ENCODE measurements at places on chromosomes 2 and 18.

GRCh38 chr2:6449343-6449742, 416.4 kb downstream of the CMPK2 start:
- no peak for DNase-seq

- DNase-seq, result no peak
Measured at GRCh38 chr18:49565612-49566011, 3.8 kb downstream of the LIPG start.

GRCh38 chr2:217990791-217991465, 11.9 kb downstream of the TNS1 start:
- no peak for DNase-seq

GRCh38 chr2:144456680-144457079, 63.2 kb downstream of the ZEB2 start:
- DNase-seq, result no peak

DNA sequence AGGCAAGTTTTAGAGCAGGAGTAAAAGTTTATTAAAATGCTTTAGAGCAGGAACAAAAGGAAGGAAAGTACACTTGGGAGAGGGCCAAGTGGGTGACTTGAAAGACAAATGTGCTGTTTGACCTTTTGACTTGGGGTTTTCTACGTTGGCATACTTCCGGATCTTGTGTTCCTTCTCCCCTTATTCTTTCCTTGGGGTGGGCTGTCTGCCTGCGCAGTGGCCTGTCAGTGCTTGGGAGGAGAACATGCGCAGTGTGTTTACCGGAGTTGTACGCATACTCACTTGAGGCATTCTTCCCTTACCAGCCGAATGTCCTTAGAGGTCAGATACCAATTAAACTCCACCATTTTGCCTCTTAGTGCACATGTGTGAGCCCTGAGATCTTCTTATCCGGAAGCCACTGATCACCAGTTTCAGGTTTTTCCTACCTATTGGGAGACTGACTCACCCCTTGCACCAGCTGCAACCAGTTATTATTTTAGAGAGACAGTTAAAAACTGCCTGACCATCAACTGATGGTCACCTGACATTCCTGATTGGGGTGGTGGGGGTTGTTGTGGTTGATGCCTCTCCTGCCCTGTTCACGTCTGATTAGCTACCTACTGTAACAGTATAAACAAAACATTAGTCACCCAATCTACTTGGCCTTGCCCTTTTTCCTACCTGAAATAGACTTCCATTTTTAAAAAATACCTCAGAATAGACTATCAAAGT, 67.5 kb downstream of the NYAP2 start:
- DNase-seq, result no peak

- no peak for DNase-seq
Measured at GRCh38 chr2:99487906-99488305, 1.9 kb downstream of the REV1 start.

DNA sequence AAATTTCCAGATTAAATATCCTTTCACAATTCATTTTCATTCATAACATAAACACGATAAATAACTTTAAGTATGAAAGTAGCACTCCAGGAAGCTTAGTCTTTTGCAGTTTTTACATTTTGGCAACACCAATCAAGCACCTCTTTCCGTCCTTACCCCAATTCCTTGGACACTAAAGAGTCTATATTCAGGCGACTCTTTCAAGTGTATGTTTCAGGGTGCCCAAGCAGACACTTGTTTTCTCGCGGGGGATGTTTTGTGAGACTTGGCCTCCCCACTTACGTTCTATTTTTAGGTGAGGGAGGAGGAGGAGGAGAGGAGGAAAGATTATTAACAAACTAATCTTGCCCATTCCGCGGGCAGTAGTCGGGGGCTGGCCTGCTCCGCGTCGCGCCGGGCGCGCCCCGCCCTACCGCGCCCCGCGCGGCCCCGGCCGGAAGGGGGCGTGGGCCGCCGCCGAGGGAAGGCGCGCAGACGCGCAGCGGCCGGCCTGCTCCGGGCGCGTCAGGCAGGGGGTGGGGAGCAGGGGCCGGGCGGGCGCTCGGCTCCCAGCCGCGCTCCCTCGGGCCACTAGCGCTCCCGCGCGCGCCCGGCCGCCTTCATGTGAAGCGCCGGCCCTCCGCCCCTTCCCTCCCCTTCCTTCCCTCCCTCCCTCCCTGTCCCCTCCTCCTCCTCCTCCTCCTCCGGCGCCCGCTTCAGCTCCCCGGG, at the start of gene ITPRID2:
TSS of gene ITPRID2 (plus strand) at position 473 of the 708 bp plus-strand sequence. CDS start 337 bp downstream, outside the sequence.
- DNase-seq, result peak; percentile 96

- no peak for DNase-seq
Measured at GRCh38 chr2:95359031-95359430, 43.5 kb upstream of the FAHD2A start.

DNA sequence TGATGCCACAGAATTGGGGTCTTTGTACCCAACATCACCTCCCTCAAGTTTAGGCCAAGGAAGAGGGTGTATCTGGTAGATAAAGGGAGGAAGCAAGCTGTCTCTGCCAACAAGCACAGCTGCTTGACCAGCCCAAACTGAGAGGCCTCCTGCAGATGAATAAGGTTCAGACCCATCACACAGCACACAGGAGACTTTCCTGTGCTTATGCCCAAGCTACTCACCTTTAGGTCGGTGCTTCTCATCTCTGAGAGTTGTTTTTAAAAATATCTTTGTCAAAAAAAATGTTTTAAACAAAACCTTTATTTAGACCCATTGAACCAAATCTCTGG, 24.7 kb upstream of the SP3 start:
- DNase-seq, result no peak

DNA sequence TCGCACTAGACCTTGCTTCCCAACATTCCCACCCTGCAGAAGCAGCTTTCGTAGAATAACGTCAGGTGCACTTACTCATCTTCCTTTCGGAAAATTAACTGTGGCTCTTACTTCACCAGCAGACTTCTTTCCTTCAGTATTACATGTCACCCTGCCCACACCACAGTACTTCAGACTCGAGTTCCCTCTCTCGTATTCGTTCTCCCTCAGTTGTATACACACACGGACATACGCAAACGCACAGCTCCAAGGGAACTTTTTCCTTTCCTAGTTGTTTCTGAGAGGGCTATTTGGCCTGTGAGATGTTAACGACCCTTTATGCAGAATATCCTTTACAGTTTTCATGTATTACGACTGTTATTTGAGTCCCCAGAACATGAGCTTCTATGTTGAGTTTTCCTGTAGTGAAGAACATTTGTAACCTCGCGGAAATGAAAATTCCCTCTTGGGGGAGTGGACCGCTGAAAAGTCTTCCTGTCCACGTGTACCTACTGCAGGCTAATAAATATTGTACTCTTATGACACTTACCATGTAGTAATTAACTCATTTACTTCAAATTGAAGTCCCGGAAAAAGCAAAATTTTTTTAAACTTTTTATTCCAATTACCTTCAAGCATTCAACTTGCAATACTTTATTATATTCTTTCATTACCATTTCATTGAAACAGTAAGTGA, 908 bp downstream of the ERLEC1 start:
- peak; percentile 32 for DNase-seq

- no peak for DNase-seq
Measured at GRCh38 chr2:129117434-129117833, 798.8 kb upstream of the HS6ST1 start.

- no peak for DNase-seq
Measured at GRCh38 chr2:240917009-240917683, 11.0 kb downstream of the CROCC2 start.

- DNase-seq, result no peak
Measured at GRCh38 chr2:50443288-50443687, 588.6 kb downstream of the NRXN1 start.

DNA sequence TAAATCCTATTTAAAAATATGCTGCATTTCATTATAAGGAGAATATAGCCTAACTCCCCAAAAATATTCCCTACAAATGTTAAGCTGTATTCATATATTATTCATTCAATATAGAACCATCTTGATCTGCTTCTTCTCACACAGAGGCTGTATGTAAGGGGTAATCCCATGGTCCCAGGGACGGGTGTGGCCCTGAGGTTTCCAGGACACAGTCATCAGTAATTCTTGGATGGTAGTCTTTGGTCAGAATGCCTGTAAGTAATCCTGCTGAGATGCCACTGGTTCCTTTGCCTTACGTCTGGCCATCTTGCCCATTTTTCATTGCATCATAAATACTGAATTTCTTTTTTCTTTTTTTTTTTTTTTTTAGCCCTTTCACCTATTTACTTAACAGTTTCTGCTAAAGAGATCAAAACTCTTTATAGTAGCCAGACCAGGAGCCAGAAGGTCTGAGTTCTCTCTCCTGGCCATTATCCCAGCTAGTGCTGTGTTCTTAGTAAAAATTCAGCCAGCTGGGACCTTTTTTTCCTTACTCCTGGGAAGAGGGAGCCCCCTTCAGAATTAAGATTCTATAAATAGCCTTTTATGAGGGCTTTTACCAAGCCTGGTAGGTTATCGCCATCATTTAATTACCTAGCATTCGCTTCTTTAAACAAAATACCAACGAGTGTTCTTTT, 134.9 kb downstream of the SOX11 start:
- DNase-seq, result no peak

GRCh38 chr2:101759162-101759561, 61.7 kb downstream of the MAP4K4 start:
- no peak for DNase-seq

DNA sequence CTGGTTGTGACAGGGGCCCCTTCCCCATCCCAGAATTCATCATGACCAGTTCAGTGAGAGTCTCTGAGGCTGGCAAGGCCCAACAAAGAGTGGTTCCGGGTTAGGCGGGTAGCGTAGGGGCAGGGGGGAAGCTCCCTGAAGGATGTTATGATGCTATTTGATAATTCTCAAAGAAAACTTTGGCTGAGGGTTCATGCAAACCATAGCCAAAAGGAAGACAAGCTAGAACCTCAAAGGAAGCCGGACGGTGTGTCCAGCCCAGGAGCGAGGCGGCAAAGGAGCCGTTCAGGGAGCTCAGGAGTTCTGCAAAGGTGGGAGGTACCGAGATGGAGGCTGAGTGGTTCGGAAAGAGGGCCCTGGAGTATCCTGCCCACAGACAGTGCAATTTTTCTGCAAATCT, 226.8 kb upstream of the RAB6C start:
- DNase-seq, result no peak

GRCh38 chr2:36663851-36664695, 32.4 kb upstream of the VIT start:
- DNase-seq, result peak; percentile 62

DNA sequence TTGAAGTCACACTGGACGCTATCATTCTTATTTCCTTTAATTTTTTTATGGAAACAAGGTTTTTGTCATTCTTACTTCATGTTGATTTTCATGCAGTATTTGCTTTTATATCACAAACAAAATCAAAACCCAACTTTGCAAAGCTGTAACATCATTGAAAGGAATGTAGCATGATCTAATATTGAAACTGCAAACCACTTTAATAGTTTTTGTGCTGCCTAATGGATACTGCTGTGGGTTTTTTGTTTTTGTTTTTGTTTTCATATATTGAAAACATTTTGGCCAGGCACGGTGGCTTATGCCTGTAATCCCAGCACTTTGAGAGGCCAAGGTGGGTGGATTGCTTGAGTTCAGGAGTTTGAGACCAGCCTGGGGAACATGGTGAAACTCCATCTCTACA, 81.6 kb downstream of the MAP2 start:
- DNase-seq, result no peak

DNA sequence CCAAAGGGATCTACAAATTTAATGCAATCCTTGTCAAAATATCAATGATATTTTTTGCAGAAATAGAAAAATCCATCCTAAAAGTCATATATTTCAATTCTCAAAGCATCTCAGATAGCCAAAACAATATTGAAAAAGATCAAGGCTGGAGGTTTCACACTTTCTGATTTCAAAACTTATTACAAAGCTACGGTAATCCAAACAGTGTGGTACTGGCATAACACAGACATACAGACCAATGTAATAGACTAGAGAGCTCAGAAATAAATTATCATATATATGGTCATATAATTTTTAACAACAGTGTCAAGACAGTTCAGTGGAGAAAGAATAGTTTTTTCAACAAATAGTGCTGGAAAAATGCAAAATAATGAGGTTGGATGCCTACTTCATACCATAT, 40.3 kb upstream of the PROKR1 start:
- no peak for DNase-seq

- no peak for DNase-seq
Measured at GRCh38 chr2:235077046-235077445, 125.2 kb downstream of the SH3BP4 start.

GRCh38 chr2:36534275-36534799, 63.6 kb downstream of the FEZ2 start:
- DNase-seq, result no peak

DNA sequence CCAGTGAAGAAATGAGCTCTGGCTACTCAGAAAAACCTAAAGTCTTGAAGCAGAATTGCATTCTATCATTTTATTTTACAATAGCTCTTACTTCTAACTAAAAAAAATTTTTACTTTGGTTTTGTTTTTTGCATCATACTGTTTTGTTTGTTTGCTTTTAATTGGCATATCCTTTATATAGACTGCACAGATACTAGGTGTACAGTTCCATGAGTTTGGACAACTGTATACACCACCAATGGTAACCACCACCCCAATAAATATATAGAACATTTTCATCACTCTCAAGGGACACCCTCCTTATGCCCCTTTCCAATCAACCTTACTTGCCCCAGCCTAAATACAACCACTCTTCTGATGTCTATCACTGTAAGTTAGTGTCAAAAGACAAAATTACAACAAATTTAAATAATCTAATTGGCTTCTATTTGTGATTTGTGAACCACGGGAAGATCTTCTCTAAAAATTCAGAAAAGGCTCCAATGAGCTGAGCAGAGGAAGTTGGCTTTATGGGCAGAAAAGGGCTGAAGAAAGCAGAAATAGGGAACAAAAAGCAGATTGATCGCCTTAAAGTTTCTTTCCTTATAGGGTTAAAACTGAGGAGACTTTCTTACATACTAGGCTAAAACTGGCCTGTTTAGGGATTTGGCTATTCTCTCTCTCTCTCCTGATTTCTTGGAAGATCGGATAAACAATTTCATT, 22.2 kb upstream of the SOS1 start:
- no peak for DNase-seq

DNA sequence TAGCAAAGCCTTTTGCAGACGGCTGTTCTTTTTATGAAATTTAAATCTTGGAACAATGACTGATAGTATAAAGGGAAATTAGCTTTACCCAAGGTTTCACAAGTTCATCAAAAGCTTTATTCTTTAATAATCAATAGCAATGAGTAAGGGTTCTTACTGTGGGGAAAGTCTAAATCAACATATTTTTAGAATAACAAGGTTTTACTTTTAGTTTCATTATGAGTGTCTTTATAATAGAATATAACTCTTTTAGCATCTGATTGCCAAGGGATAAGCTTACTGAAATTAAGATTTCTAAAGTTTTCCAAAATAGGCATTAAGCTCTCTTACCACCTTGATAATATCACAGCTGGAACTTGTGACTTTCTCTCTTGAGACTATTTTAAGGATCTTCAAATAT, 1489.7 kb downstream of the LRP1B start:
- peak; percentile 20 for DNase-seq

All from GM13976 (cell line).